ENCODE measurements at places on chromosomes 4 and X. TPM values are rescaled to one million over a fixed set of nuclear protein-coding genes. Genes with fewer than 3 reads are reported as not detected.

RBM47 gene
- 3.3 TPM for polyA plus RNA-seq

TEX11 gene
- not detected for polyA plus RNA-seq

KCND1 gene
- polyA plus RNA-seq: 0.55 TPM

PRDM8 gene
- 3.5 TPM for polyA plus RNA-seq

MAGEA1 gene
- polyA plus RNA-seq: not detected

USP26 gene
- polyA plus RNA-seq: not detected

VCX3A gene
- polyA plus RNA-seq: not detected

ASMT gene
- not detected for polyA plus RNA-seq

ADH1C gene
- not detected for polyA plus RNA-seq

PRR32 gene
- polyA plus RNA-seq: not detected

NRK gene
- polyA plus RNA-seq: 0.54 TPM

PRDX4 gene
- polyA plus RNA-seq: 140 TPM

TCEAL8 gene
- 97.1 TPM for polyA plus RNA-seq

Measured in foreskin keratinocyte (primary cell).